ENCODE measurements at places on chromosomes 7 and 10.
A peak's percentile ranks its signal among the peaks of the same experiment; 100 is the strongest.

GRCh38 chr10:132631338-132631735 lies 93.8 kb downstream of the INPP5A start:
- H3K27me3 ChIP-seq, result no peaks in the 10 kb centered on the region
- peaks cover 29% of the 10 kb centered on the region for H3K4me1 ChIP-seq
- H3K4me3 ChIP-seq, result no peak overlapping the region
- no peaks in the 10 kb centered on the region for H3K36me3 ChIP-seq

DNA sequence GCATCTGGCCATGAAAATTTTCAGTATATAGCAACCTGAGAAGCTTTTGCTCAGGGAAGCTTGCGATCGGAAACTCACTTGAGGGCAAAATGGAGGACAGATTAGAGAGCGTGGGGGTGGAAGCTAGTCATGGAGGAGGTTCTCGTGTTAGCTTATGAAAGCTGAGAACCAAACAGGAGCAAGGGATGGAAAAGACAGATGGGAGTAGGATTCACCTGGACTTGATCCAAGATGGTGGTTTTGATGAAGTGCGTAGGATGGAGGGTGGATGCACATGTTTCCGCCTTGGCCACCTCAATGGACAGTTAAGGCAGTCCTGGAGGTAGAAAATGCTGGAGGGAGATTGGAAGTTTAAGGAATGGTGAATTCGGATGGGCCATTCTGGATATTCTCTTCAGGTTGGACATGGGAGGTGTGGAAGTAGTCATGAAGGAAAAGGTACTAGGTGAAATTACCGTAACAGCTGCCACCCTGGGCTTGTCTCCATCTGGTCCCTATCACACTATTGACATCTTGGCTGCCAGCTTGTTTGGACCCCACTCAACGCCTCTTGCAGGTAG lies 6.3 kb upstream of the C10orf95 start:
- H3K4me3 ChIP-seq, result no peak overlapping the region
- no peak for DNase-seq
- peaks cover 67% of the 10 kb centered on the region for H3K4me1 ChIP-seq

DNA sequence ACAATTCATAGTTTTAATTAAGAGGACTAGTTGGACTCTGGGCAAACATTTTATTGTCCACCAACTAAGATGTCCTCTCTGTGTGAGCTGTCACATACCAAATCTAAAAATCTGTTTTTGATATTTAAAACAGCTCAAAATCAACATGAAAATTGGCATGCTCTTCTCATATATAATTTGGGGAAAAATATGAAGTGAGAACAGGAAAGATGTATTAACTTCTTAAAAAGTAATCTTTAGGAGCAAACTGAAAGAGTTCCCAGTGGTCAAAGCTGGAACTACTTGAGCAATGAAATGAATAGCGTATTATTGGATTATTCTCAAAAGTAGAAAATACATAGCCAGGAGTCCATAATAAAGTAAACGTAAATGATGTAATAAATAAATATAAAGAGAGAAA lies 147.2 kb downstream of the DYNC1I1 start:
- H3K27me3 ChIP-seq, result peaks cover 5% of the 10 kb centered on the region
- no peaks in the 10 kb centered on the region for H3K4me1 ChIP-seq
- no peak overlapping the region for H3K4me3 ChIP-seq
- no peaks in the 10 kb centered on the region for H3K36me3 ChIP-seq
- no peak for DNase-seq

- DNase-seq, result no peak
- H3K4me3 ChIP-seq, result no peak overlapping the region
- H3K4me1 ChIP-seq, result no peaks in the 10 kb centered on the region
- H3K27me3 ChIP-seq, result no peaks in the 10 kb centered on the region
Measured at GRCh38 chr7:134611611-134612151, 35.0 kb upstream of the BPGM start.

DNA sequence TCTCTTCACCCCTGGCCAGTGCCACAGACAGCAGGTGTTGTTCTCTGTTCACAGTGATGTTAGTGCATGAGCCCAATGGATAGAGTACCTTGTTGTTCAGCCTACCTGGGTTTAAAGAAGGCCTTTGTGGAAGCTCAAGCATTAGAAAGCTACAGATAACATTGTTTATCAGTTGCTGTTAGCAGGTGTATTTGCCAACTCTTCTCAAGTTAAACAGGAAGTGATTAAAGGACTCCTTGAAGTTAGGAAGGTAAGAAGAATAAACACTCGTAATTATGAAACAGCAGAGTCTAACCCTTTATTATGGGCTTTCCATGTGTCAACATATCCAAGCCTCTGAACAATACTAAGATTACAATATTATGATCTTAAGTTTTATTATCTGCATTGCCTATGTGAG lies 25.9 kb downstream of the RGR start:
- H3K27ac ChIP-seq, result no peak overlapping the region
- no peak overlapping the region for H3K4me3 ChIP-seq
- no peak for DNase-seq

GRCh38 chr7:134832367-134832766 lies 52.9 kb downstream of the CALD1 start:
- no peaks in the 10 kb centered on the region for H3K36me3 ChIP-seq
- H3K4me1 ChIP-seq, result no peaks in the 10 kb centered on the region
- H3K27ac ChIP-seq, result no peak overlapping the region
- H3K27me3 ChIP-seq, result no peaks in the 10 kb centered on the region

- H3K4me1 ChIP-seq, result no peaks in the 10 kb centered on the region
- H3K27ac ChIP-seq, result no peak overlapping the region
- no peak overlapping the region for H3K4me3 ChIP-seq
- H3K36me3 ChIP-seq, result peaks cover 23% of the 10 kb centered on the region
- DNase-seq, result no peak
Measured at GRCh38 chr7:8005279-8005678, 36.7 kb downstream of the GLCCI1 start.

DNA sequence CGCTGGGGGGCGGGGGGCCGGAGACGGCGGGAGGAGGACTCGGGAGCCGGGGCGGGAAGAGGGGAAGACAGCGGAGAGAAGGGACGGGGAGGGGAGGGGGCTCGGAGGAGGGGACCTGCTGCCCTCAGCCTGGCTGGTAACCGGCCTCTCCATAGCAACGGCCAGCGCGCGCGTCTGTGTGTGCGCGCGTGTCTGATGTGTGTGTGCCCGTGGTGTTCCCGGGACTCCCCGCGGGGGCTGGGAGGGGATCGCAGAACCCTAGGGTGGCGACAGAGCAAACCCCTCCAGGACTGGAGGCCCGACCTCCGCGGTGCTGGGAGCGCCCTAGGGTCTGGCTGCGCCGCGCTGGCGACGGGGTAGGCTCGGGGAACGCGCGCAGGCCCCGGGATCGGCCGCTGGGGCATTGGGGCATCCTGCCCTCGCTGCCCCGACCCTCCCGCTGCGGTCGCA lies 356.3 kb downstream of the DNAJB6 start:
- no peaks in the 10 kb centered on the region for H3K36me3 ChIP-seq
- H3K27ac ChIP-seq, result no peak overlapping the region
- DNase-seq, result no peak
- no peak overlapping the region for H3K4me3 ChIP-seq
- peaks cover 78% of the 10 kb centered on the region for H3K27me3 ChIP-seq

- H3K36me3 ChIP-seq, result no peaks in the 10 kb centered on the region
- peak overlapping the region; percentile 66 for H3K4me3 ChIP-seq
- H3K27ac ChIP-seq, result peak overlapping the region; percentile 94
- peaks cover 18% of the 10 kb centered on the region for H3K4me1 ChIP-seq
- peak; percentile 44 for DNase-seq
Measured at GRCh38 chr10:94402843-94403379, 570 bp downstream of the TBC1D12 start.

GRCh38 chr10:116408719-116409118 lies 18.9 kb upstream of the PNLIPRP3 start:
- H3K27me3 ChIP-seq, result no peaks in the 10 kb centered on the region
- DNase-seq, result no peak

DNA sequence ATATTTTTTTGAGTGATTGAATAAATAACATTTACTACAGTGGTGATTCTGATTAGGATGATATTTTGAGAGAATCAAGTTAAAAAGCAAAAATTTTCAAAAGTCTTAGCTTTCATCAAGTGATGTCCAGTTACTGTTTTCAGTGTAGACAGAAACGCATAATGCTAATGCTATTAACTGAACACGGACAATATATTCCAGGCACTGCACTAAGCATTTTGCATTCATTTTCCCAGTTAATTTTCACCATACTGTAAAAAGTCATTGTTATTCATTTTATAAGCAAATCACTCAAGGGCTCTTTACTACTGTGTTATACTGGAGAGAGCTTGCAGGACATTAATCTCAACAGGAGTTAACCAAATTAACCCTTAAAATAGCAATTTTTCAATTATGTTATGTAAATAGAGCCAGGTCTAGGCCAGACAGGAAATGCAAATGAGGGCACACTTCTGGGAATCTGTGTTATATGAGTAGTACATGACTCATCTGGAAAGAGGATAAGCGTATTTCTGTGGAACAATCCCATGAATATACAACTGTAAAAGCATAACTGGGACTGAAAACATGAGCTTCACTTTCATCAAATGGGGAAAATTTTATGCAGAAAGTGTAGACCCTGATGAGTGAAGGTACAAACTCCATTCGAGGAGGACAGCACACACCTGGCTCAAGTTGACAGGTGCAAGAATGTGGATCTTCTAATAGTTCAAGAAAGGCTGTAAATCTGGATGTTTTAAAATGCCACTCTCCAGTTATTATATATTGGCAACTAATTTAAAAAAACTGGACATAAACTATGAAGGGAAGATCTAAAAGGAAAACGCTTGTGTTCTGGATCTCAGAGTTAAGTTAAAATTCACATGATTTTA lies 75.4 kb downstream of the ANK3 start:
- H3K27me3 ChIP-seq, result no peaks in the 10 kb centered on the region
- no peak for DNase-seq
- H3K36me3 ChIP-seq, result no peaks in the 10 kb centered on the region
- H3K27ac ChIP-seq, result no peak overlapping the region
- no peak overlapping the region for H3K4me3 ChIP-seq

DNA sequence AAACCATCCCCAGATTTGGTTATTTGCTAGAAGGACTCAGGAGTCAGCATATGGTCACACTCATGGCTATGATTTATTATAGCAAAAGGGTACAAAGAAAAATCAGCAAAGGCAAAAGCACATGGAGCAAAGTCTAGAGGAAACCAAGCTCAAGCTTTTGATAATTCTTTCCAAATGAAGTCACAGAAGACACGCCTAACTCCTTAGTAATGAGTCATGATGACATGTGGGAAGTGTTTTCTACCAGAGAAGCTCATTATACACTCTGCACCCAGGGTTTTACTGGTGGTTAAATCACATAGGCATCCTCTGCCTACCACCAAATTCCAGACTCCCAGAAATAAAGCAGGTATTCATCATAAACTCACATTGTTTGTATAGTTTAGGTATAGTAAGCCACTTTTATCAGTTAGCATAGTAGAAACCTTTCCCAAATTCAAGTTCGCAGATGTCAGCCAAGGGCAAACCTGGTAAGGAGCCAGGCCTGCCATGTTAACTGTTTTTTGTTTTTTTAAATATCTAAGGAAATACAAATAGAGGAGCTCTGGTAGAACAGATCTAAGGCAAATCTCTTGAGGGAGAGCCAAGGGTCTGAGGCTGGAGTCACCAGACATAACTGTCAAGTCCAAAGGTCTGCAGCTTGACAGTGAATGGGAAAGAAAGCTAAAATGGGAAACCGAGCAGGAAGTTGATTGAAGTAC lies 15.4 kb upstream of the HIBADH start:
- H3K4me1 ChIP-seq, result no peaks in the 10 kb centered on the region
- DNase-seq, result no peak
- no peak overlapping the region for H3K4me3 ChIP-seq
- no peaks in the 10 kb centered on the region for H3K27me3 ChIP-seq
- H3K36me3 ChIP-seq, result no peaks in the 10 kb centered on the region
- H3K27ac ChIP-seq, result peak overlapping the region; percentile 57

- no peak for DNase-seq
- no peaks in the 10 kb centered on the region for H3K27me3 ChIP-seq
- no peaks in the 10 kb centered on the region for H3K4me1 ChIP-seq
- no peaks in the 10 kb centered on the region for H3K36me3 ChIP-seq
Measured at GRCh38 chr7:3431306-3431705, 130.3 kb downstream of the SDK1 start.

DNA sequence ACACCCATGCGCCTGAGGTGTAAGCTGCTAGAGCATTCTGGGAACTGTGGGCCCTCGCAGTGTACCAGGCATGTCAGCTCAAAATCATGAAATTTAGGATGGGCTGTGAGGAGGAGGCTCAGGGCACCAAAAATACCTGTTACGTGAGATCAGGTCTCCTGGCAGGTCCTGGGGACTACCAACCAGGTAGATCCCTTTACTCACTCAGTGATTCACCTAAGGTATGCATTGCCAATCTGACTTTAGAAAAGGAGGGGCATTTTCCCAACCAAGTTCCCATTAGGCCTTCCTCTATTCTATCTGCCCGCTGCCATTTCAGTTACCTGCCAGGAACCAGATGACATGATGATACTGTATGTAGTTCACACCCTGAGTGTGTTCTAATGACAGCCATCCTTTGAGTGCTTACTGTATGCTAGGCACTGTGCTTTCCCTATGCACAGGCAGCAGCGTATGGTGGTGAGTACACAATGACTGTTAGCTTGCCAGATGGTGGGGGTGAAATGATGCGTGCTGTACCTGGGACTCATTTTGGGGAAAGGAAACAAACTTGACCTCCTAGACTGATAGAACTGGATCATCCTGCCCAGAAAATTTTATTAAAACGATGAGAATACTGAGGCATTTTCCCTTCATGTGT lies 62.0 kb downstream of the CFAP58 start:
- no peaks in the 10 kb centered on the region for H3K27me3 ChIP-seq
- H3K36me3 ChIP-seq, result no peaks in the 10 kb centered on the region
- H3K4me1 ChIP-seq, result peaks cover 4% of the 10 kb centered on the region
- H3K4me3 ChIP-seq, result no peak overlapping the region
- no peak overlapping the region for H3K27ac ChIP-seq
- no peak for DNase-seq

- no peak for DNase-seq
- no peaks in the 10 kb centered on the region for H3K36me3 ChIP-seq
- H3K4me1 ChIP-seq, result no peaks in the 10 kb centered on the region
- no peak overlapping the region for H3K4me3 ChIP-seq
- H3K27ac ChIP-seq, result no peak overlapping the region
Measured at GRCh38 chr7:7798510-7798909, 80.1 kb upstream of the RPA3 start.

- DNase-seq, result no peak
- H3K4me1 ChIP-seq, result no peaks in the 10 kb centered on the region
- no peak overlapping the region for H3K27ac ChIP-seq
- no peaks in the 10 kb centered on the region for H3K27me3 ChIP-seq
- H3K36me3 ChIP-seq, result no peaks in the 10 kb centered on the region
Measured at GRCh38 chr10:33566001-33566400, 231.5 kb upstream of the NRP1 start.

- no peak overlapping the region for H3K27ac ChIP-seq
- H3K27me3 ChIP-seq, result no peaks in the 10 kb centered on the region
- H3K4me1 ChIP-seq, result no peaks in the 10 kb centered on the region
- no peak overlapping the region for H3K4me3 ChIP-seq
Measured at GRCh38 chr7:34759477-34760125, 101.6 kb downstream of the NPSR1 start.

All from left lung (tissue), 14 donors.